ENCODE measurements at places on chromosomes 4 and X. TPM values are rescaled to one million over a fixed set of nuclear protein-coding genes. Genes with fewer than 3 reads are reported as not detected.

The EDA gene
- total RNA-seq: 0.94 TPM

The FAM156A gene
- 15.5 TPM for total RNA-seq

The SEC24B gene
- 15.1 TPM for total RNA-seq

The EFHC2 gene
- 0.31 TPM for total RNA-seq

The POLA1 gene
- total RNA-seq: 12.9 TPM

The TLR7 gene
- not detected for total RNA-seq

The AMER1 gene
- 2.0 TPM for total RNA-seq
